ENCODE measurements at places on chromosomes 12 and 14.

DNA sequence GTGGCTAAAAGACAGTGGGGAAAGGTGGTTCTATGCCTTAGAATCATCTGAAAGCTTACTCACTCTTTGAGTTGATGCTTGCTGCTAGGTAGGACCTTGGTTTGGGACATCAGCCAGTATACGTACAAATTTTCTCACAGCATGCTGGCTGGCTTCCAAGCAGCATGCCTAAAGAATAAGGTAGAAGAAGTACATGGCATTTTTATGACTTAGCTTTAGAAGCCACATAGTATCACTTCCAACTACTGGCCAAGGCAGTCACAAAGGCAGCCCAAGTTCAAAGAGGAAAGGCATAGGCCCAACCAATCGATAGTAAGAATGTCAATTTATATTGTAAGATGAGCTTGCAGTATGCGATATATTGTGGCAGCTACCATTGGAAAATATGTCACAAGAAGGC is 284.2 kb upstream of the CAND1 start:
- DNase-seq: no peak

- DNase-seq: no peak
Observed at GRCh38 chr12:105336411-105336810, 5.9 kb downstream of the C12orf75 start.

DNA sequence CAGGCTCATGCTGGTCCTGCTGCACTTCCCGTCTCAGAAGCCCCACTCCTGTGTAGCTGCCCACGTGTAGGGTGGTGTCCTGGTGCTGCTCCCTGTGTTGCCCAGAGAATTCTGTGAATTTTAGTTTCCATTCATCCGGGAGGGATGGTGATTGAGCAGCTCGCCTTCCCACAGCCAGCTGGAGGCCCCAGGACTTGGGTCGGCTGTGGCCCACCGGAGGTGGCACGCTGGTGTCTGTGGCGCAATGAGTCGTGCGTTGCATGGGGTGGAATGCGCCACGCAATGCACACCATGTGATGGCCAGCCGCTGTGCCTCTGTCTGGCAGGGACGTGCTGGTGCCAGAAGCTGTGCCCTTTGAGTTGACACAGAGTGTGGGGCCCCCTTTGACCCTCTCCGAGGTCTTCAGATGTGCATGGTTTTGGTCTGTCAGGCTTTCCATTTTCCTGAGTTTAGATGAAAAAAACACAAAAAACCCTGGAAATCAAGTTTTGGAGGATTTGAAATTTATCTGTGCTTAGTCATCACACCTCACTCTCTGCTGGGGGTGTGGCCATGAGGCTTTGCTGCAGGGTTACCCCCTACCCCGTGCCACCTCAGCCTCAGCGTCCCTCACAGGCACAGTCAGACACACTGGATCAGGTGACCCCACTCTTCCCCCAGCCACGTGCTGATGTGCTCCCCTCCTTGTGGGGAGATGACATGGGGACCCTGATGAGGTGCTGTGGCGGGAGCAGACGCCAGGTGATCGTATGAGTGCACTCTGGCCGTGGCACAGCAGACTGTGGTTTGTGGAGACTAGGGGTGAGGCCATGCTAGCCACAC is 64.6 kb downstream of the EP400 start:
- DNase-seq: no peak

GRCh38 chr12:100170313-100170858 is 27.7 kb upstream of the BLTP3B start:
- DNase-seq: no peak

DNA sequence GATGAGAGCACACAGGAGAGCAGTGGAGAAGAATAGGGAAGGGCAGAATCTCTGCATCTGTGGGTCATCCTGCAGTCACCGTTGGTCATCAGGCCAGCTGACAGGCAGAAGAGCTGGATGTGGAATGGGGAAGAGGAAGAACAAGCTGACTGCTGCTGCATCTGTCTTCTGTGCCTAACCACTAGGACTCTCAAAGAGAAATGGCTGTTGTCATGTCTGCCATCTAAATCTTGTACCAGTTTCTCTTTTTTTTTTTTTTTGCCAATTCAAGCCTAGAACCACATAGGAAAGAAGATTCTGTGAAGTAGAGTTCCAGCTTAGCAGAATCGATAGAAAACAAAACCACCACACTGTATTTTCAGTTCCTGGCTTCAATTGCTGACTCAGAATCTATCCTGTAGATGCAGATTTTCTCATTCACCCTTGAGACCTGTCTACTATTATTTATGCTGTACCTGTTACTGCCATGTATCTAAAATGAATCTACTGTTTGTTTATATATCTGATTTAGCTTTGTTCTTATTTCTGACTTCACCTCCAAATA is 421.9 kb upstream of the PRICKLE1 start:
- DNase-seq: no peak

GRCh38 chr14:23579739-23580138 is 1.1 kb upstream of the JPH4 start:
- DNase-seq: no peak

- no peak for DNase-seq
Observed at GRCh38 chr12:54160769-54161480, 27.9 kb downstream of the SMUG1 start.

GRCh38 chr12:33967760-33968159 is 54.5 kb upstream of the ALG10 start:
- DNase-seq: no peak

- DNase-seq: no peak
Observed at GRCh38 chr14:98122527-98122926, 1149.5 kb downstream of the BCL11B start.

- DNase-seq: no peak
Observed at GRCh38 chr14:68625366-68626090, 167.3 kb downstream of the ZFP36L1 start.

- no peak for DNase-seq
Observed at GRCh38 chr14:69107407-69108003, 45.4 kb downstream of the DCAF5 start.

Data from activated T-helper 1 cell treated with anti-CD3 and anti-CD28 coated beads, Interleukin-2, amount 50 U/mL, for 16 hours (primary cell).